Central memory CD4-positive, alpha-beta T cell (primary cell): ENCODE measurements at places on chromosomes 3 and 15.

GRCh38 chr15:48317221-48317620 is 14.0 kb upstream of the DUT start:
- DNase-seq: no peak

- DNase-seq: peak; percentile 77
These were observed at the start of gene MCF2L2 for GRCh38 chr3:183428447-183429211. MCF2L2 (minus strand) TSS chr3:183428619; CDS start chr3:183427977, 642 bp downstream.

DNA sequence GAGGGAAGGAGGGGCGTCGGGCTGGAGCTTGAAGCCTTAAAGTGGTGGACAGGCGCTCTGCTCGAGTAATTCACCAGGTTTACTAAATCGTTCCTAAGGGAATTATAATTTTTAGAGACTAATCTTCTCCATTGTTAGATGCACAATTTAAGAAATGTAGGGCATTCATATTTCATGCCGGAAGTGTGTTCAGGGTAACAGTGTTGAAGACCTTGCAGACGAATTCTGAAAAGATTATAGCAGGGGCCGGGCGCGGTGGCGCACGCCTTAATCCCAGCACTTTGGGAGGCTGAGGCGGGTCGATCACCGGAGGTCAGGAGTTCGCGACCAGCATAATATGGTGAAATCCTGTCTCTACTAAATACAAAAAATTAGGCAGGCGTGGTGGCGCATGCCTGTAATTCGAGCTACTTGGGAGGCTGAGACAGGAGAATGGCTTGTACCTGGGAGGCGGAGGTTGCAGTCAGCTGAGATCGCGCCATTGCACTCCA is 365 bp upstream of the GTF2A2 start:
- no peak for DNase-seq

DNA sequence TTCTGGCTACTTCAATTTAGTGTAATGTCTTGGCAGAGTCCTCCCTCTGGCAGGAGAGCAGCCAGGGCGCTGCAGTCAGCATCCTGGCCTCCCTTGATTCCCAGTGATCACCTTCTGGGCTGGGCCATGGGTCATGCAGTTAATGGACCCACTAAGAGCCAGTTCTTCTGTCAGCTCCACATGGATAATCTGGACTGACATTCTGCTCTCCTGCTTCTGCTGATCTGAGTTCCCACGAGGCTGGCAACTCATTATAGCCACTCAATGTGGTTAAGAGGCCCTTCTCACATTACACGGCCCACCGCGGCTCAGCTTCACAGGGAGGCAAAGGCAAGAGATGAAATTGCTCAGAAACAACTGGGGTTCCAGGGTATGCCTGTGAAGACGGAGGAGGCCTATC is 94.0 kb downstream of the WDR76 start:
- DNase-seq: no peak

DNA sequence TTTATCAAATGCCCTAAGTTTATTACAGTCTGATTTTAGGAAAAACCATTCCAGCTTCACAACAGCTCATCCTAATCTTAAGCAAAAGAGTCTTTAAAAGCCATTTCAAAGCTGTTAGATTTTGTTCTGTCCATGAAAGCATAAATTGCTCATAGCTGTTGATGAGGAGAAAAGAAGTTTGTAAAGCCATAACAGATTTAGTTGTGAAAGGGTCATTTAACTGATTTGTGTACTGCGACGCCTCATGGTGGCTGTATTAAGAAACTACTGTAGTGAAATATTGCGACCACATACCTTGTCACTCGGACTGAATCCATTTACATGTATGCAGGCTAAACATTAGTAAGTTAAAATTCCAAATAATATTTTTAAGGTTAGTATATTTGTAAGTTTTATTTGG is 20.9 kb downstream of the BBX start:
- DNase-seq: no peak

DNA sequence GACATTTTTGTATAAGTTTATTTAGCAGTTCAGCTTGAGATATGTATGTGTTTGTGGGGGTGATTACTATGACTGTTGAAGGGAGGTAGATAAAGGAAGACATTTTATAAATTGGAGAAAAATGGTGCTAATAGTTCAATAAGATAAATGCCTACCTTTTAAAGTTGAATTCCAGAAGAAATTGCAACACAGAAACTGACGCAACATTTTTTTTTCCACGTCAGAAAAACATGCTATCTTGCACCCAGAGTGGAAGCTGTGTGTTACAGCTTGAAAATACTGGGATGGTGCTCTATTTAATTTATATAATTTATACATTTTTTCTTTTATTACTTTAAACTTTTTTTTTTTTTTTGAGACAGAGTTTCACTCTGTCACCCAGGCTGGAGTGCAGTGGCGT is 171.7 kb downstream of the WNT5A start:
- no peak for DNase-seq

- DNase-seq: no peak
These were observed 462.7 kb downstream of the PLOD2 start for GRCh38 chr3:145698250-145698649.

DNA sequence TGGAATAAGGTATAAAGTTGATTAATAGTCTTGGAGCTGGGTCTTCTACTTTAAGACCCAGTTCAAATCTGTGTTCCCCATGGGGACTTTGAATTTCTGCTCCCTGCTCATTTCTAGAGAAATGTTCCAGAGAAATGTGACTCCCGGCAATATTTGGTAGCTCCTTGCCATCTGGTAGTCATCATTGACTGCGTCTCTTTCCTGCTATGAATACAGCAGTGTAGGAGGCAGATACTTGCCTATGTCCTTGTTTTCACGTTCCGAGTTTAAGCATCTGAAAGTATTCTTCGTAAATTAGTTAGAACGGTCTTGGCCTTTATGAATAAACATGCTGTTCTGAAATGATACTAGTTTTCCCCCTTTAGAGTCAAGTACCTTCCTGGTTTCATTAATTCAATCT is 352.9 kb downstream of the PTPRG start:
- no peak for DNase-seq

GRCh38 chr15:51367322-51367976 is 26.0 kb downstream of the GLDN start:
- DNase-seq: no peak

- no peak for DNase-seq
These were observed 198.2 kb upstream of the MCTP2 start for GRCh38 chr15:94033014-94033682.

- no peak for DNase-seq
These were observed 31.9 kb upstream of the CFAP161 start for GRCh38 chr15:81101894-81102815.
